ENCODE measurements at places on chromosomes 6 and 20.
A peak's percentile ranks its signal among the peaks of the same experiment; 100 is the strongest.

GRCh38 chr6:106309766-106310373, 15.7 kb downstream of the ATG5 start:
- no peak for DNase-seq

- peak; percentile 24 for DNase-seq
Observed at GRCh38 chr20:24823989-24824693, 124.9 kb upstream of the CST7 start.

- DNase-seq = no peak
Observed at GRCh38 chr6:125445054-125445453, 143.3 kb upstream of the HDDC2 start.

- DNase-seq = no peak
Observed at GRCh38 chr6:4274382-4275082, 139.2 kb upstream of the ECI2 start.

GRCh38 chr6:9467741-9468140, 947.1 kb downstream of the TFAP2A start:
- no peak for DNase-seq

GRCh38 chr6:17218023-17218748, 63.0 kb upstream of the RBM24 start:
- no peak for DNase-seq

GRCh38 chr6:163490826-163491577, 76.5 kb downstream of the QKI start:
- DNase-seq = no peak

- DNase-seq = no peak
Observed at GRCh38 chr20:10625641-10626040, 48.2 kb downstream of the JAG1 start.

GRCh38 chr6:16338577-16339264, 100.3 kb downstream of the GMPR start:
- DNase-seq = peak; percentile 83
